ENCODE measurements at places on chromosomes 4 and X.

GRCh38 chrX:16573781-16574180 is 76.2 kb upstream of the S100G start:
- DNase-seq: no peak

GRCh38 chrX:42422961-42423360 is 355.0 kb downstream of the PPP1R2C start:
- DNase-seq: no peak

DNA sequence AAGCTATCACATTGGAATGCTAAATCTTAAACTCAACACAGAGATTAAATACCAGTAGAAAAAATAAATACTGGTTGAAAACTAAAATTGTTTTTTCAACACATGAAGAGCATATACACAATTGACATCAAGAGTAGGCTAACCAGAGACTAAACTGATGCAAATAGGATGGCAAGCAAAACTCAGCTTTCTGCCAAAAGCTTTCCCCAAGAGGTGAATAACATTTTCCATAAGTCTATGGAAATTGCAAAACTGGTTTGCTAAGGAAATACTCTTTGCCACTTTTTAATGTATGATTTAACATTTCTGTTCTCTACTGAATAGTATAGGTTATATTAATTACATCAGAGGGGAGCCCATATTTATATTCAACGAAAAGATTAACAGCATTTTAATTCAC is 23.8 kb downstream of the IQCM start:
- DNase-seq: no peak

- DNase-seq: no peak
Measured at GRCh38 chr4:77826275-77826674, 7.1 kb upstream of the CNOT6L start.

- no peak for DNase-seq
Measured at GRCh38 chrX:154607370-154607769, 11.7 kb downstream of the CTAG1B start.

All from BJ (cell line).